AG10803 (cell line): ENCODE measurements at places on chromosomes 5 and 9.

DNA sequence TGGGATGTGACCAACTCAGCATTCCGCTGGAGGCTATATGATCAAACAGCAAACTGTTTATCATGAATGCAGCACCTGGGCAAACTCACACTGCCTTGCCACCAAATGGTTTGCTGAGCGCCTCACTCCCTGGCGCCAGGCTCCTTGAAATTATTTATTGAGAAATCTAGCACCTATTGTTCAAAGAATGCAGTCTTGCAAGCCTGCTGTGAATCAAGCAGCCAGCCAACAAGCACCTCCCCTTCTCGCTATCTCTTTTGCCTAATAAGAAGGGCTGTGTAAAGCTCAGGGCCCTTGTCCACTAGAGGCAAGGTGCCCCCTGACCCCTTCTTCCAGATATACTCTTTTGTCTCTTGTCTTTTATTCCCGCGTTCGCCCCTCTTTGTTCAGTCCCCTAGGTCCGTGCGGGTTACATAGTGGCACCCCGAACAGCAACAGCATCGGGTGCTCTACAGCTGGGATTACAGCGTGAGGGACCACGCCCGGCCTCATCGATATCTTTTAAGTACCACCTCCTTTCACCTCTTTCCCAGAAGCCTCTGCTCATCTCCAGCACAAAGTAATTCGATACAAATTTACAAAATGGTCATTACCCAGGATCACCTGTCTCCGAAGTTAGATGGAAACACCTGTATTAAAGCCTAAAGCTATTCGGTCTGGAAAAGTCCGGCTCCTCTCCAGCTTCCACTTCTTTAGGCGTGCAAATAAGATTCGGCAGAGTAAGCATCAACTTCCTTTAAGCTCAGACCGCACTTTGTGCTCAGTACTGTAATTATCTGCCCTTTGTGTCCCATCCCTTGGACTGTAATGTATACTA is 896 bp downstream of the RIGI start:
- peak; percentile 5 for DNase-seq

- DNase-seq = no peak
Observed at GRCh38 chr5:180498378-180498777, 4.2 kb downstream of the CNOT6 start.

- DNase-seq = no peak
Observed at GRCh38 chr5:145574889-145575573, 260.1 kb downstream of the PRELID2 start.

DNA sequence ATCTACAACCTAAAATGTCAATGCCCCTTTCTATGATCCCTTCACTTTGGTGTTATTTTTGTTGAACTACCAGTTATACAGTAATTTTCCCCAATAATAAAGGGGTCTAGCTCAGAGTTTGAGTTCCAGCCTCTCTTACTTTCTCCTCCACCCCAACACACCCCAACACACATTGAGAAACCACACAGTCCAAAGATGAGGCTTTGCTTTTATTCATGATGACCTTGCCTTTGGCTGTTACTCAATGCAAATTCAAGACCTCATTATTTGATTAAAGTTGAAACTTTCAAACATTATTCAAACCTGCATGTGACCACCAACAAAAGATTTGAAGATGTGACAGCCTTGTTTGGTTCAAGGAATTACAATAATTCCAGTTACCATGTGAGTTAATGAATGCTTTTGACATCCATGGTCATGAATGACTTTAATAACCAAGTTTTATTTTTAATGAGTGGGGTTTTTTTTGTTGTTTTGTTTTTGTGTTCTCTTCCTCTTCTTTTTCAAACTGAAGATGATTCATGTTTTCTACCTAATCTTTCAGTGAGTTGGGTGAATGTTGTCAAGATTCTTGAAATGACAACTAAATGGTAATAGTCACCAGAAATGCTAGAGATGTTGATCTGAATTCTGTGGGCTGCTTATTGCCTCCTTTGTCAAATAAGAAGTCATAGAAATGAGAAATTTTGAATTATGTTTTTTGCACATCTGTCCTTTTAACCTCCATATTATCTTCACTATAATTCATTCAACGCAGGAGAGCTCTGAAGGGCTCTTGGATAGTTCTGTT is 106.0 kb downstream of the HACD4 start:
- DNase-seq = no peak

DNA sequence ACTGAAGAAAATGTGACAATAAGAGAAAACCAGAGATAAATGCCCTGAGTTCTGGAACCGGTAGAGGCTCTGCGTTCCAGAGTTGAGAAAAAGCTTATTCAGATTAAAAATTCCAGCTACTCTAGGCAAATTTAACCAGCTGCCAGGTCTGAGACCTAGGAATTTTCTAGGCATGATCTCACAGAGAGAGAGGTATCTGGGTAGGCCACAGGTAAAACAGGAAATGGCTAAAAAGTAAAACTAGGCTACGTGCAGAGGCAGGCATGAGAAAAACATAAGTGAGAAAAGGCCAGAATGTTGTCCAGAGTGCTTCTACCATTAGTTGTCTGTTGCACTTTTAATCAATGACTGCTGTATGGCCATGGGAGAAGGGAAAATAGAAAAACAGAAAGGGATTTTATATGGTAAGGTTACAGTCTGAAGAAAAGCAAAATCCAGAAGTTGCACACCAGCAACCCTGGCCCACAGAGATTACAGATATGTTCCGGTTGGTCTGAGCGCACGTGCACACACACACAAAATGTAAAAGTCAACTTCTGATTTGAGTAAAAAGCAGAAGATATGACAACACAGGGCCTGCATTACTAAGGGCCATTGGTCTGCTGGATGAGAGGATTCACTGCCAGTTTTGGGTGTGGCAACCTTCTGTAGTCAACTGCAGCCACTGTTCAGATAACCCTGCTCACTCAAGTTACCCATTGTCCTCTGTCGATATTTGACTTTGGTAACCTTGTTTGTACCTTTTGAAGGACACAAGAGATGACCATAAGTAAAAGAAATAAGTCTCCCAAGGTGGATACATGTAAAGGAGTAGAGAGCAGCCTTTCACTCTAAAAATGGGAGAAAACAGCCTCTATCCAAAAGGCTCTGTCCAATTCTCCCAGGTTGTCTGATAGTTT is 266.0 kb downstream of the DTWD2 start:
- no peak for DNase-seq

DNA sequence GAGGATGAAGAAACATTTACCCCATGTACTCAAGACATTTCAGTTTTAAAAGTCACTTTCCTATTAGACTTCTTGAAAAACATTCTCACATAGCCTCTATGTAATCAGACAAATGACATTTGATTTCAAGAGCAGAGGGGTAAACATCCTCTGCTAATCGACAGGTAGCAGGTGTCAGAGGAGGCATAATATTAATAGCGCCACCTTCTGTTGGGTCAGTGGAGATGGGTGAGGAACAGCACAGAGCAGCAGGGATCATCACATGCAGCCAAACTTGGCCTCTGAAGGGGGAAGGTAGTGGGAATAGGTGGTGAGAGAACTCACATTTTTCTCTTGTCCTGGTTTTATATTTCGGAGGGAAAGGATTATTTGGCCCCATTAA is 3.3 kb upstream of the LSM11 start:
- DNase-seq = no peak

- DNase-seq = no peak
Observed at GRCh38 chr9:120898396-120898795, 21.4 kb upstream of the PHF19 start.

GRCh38 chr5:143182901-143183820 is 220.3 kb downstream of the NR3C1 start:
- DNase-seq = no peak

DNA sequence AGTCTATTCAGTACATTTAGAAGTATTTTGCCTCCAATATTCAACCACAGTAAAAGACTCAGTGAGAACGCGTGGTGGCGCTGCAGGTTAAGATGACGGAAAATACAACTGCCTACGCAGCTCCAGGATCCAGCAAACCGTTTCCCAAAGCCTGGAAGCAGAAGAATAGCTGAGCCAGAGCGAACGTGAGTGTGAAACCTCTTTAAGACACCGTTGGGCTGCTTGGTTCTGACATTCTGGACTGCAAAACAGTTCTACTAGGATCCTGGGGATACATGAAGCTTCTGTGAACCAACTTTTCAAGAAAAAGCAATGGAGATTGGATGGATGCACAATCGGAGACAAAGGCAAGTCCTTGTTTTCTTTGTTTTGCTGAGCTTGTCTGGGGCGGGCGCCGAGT is at the start of gene PCDHB16:
Gene PCDHB16 (plus strand): TSS at position 140 of the 400 bp plus-strand sequence. CDS start 173 bp downstream, at position 313.
- peak; percentile 35 for DNase-seq

DNA sequence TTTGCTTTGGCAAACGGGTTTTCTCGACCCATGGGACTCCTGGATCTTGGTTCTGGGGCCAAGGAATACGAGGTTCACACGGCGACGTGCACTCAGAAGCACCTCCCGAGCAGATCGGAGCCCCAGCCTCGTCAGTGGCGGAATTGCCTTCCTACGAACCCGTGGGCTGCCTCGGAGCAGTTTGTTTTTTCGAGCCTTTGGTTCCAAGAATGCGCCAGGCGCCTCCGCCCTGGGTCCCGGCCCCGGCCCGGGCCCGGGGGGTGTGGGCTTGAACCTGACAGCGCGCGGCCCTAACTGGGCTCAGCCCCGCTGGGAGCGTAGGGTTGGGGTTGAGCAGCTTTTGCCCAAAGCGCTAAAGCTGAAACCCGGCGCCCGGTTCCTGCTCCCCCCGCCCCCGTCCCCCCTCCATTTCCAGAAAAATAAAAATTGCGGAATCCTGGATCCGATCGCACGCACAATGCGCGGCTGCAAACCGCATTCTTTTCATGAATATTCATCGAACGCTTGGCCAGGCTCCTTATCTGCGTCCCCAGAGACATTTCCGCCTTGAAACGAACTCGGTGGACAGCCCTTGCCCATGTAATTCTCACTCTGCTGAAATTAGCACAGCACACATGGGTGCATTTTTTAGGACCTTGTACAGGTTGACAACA is 1.0 kb downstream of the BASP1 start:
- DNase-seq = peak; percentile 82

DNA sequence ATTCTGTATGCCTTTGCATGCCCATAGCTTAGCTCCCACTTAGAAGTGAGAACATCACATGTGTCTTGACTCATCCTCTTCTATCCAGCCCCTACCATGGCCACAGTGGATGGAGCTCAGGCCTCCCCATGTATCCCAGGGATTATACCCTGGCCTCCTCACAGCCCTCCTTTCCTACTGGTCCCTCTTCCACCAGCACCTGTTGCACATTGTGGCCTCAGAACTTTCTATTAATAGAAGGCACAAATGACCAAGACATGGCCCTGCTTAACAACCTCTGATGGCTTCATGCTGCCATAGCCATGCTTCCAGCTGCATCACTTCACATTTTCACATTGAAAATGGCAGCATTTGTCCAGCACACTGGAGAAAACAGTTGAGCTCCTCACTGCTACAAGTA is 315.4 kb downstream of the CDK5RAP2 start:
- DNase-seq = no peak

GRCh38 chr5:114411380-114411931 is 49.6 kb downstream of the KCNN2 start:
- DNase-seq = no peak

DNA sequence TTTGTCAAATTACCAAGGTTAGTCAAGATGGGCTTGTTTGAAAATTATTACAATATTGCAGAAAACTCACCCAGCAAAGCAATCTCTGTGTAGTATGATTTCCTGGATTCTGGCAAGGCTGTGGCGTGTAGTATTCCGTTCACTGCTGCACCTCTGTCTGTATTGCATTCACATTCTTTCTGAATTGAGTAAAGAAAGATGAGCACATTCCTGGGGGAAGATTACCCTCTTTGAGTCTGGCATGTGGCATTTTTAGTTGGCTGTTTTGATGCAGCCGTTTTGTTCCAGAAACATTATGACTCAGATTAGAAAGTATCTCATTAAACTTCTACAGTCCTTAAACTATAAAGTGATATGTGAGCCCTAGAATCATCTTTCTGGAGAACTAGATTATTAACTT is 197.7 kb downstream of the TENT4A start:
- DNase-seq = peak; percentile 43

GRCh38 chr5:167217097-167217743 is 1074.2 kb upstream of the WWC1 start:
- no peak for DNase-seq

DNA sequence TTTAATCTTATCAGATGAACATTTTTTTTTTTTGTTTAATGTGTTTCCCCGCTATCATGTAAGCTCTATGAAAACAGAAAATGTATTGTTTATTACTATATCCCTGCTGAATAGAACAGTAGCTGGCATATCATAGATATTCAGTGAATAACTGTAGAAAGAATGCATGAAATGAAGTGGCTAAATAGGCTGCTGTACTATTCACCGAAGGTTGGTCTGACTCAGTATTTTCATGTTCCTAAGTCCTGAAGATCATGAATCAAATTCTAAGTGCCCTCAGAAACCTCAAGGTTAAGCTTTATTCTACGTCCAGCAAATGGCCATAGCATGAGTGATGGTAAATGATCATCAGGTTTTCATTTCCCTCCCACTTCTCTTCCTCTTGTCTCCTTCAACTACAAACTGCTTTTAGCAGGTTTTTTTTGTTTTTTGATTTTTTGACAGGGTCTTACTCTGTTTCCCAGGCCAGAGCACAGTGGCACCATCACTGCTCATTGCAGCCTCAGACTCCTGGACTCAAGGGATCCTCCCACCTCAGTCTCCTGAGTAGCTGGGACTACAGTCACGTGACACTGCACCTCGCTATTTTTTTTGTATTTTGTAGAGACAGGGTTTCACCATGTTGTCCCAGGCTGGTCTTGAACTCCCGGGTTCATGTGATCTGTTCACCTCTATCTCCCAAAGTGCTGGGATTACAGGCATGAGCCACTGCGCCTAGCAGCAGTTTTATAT is 19.1 kb upstream of the ZFAND5 start:
- DNase-seq = peak; percentile 93

GRCh38 chr9:112049811-112050516 is 125.1 kb downstream of the SUSD1 start:
- DNase-seq = peak; percentile 89

DNA sequence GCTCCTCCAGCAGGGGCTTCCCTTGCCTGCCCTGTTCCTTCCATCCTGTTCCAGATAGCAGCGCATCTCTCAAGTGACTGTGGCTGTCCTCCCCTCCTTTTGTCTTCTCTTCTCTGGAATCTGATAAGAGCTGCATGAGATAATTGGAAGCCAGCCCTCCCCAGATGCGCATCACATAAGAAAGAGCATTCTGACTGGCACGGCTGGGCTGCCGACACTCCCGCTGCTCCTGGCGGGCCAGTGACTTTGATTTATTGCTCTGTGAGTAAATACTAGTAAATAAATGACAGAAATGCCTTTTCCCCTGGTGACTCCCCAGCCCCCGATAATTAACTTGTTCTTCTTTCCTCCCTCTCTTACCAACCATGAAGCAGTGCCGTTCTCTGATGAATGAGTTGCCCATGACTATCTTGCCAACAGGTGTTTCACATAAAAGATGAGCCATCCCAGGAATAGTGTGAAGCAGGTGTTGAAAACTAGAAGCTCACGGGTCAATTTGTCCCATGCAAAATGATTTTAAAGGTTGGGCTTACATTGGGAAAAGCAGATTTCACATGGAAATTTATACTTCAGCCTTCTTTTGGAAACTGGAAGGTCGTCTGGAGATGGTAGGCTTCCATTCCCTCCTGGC is 212.3 kb downstream of the ERCC6L2 start:
- DNase-seq = no peak

GRCh38 chr5:132496191-132496630 is 5.6 kb upstream of the IRF1 start:
- DNase-seq = peak; percentile 83

GRCh38 chr5:80369521-80369920 is 38.3 kb upstream of the ZFYVE16 start:
- DNase-seq = no peak
